Stimulated activated CD8-positive, alpha-beta memory T cell treated with anti-CD3 and anti-CD28 coated beads, Interleukin-7, amount 100 ng/mL, for 4 hours (primary cell): ENCODE measurements at places on chromosomes 11 and 22.

- no peak for DNase-seq
Measured at GRCh38 chr11:70305501-70305900, 35.0 kb downstream of the PPFIA1 start.

DNA sequence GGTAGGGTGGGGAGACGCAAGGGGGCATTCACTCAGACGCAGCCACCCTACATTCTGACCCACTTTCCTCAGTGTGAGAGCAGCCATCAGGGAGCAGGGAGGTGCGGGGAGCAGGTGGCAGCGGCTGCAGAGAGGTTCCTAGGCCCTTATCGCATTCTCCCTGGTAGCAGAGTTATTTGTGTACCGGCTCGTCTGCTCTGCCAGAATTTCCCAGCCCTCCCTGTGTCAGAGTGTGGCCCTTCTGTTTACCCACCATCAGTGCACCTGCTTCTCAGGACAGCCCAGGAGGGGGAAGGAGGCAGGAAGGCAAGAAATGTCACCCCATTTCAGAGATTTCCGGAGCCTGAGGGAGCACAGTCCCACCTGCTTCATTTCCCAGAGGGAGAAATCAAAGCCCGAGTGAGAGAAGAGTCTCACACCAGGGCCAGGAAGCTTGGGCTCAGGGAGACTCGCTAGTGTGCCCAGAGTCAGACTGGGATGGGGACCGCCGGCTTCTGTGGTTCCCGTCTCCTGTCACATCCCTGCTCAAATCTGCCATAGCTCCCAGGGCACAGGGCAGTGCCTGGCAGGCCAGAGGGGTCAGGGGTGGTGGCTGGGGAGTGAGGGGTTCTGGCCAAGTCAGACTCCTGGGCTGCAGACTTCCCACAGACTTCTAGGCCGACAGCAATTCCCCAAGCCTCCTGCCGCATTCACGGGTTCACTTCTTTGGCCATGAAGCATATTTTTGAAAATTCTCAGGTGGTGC lies 49.7 kb downstream of the ARRB1 start:
- DNase-seq: no peak

GRCh38 chr22:24763872-24764485 lies 10.5 kb downstream of the PIWIL3 start:
- no peak for DNase-seq

DNA sequence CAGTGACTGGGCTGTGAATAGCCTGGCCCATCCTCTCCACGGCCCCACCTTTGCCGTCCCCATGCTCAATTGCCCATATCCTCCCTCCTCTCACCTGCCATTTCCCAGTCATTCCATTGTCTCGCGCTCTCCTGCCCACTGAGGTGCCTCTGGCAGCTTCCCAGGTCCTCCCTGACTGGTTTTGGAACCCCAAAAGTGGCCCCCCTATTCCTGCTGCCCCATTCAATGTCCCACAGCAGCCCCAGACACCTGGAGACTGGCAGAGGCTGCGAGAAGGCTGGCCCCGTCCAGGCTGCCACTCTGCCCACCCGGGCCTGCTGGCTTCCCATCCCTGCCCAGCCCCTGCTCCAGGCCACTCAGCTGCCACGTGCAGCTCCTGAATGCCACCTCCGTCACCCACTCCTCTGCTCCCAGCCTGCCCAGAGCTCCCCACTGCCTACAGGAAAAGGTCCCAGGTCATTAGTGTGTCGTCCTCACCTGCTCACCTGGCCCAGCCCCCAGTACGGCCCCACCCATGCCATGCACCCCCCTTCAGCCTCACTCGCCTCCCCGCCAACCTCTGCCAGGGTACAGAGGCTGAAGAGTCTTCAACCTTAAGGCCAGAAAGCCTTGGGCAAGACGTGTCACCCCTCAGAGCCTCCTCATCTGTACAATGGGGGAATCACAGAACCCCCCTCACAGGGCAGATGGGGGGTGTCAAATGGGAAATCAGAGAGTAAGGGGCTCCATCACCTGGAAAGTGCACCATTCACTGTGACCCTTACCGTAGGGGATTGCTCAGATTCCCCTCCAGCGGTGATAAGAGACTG lies 37.5 kb downstream of the KCNJ4 start:
- no peak for DNase-seq

DNA sequence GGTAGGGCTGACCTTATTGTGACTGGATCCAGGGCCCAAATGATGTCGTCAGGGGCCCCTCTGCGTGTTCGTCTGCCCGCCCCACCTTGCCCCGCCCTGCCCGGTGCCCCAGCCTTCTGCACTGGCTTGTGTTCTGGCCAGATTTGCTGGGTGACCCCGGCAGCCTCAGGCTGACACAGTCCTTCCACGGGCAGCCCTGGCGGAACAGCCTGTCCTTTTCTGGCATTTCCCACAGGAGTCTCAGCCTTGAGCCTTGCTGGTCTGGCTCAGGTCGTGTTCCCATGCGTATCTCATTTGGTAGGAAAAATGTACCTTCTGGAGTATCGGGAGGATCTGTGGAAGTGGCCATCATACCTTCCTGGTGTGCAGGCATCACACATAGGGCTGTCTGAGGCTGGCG lies 31.0 kb downstream of the IGHMBP2 start:
- DNase-seq: no peak

DNA sequence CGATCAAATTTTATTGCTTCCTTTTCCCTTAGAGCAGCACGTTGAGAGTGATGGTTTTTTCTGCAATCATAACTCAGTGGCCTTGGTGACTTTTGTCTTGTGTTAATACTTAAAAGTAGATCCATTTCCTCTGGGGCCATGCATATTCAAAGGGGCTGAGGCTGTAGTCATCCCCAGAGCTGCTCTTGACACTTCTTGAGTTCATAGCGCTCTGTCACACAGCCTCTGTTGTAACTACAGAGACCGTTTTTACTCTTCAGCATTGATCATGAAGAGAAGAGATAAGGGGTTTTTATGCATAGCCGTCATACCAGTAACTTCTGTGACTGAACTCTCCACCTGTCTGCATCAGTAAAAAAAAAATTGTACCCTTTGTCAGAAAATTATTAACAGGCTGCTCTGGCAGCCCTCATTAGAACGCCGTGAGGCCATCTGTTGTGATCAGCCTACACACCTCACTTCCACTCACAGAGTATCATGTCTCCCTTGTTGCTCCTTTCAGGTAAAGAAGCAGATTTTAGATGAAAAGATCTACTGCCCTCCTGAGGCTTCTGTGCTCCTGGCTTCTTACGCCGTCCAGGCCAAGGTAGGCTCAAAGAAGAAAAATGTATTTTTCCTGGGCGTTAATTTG lies 38.4 kb downstream of the NF2 start:
- no peak for DNase-seq

- peak; percentile 7 for DNase-seq
Measured at GRCh38 chr11:17014833-17015626, 816 bp upstream of the PLEKHA7 start.
